ENCODE measurements at places on chromosomes 2 and 18.

DNA sequence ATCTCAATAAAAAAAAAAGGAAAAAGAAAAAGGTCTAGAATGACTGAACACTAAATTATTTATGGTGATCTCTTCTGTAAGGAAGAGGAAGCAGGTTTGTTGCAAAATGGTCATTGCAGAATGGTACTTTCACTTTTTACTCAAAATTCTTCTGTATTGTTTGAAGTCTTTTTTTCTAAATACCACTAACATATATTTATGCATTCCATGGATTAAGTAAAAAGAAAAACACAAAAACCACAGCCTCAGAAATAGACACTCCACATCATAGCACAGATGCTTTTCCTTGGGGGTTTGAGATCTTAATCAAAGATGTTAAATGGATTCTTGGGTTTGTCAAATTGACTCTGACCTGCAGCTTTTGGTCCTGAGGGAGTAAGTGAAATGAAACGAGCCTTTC lies 47.4 kb downstream of the RHOB start:
- DNase-seq: no peak

GRCh38 chr2:189298038-189298437 lies 118.5 kb upstream of the COL5A2 start:
- no peak for DNase-seq

DNA sequence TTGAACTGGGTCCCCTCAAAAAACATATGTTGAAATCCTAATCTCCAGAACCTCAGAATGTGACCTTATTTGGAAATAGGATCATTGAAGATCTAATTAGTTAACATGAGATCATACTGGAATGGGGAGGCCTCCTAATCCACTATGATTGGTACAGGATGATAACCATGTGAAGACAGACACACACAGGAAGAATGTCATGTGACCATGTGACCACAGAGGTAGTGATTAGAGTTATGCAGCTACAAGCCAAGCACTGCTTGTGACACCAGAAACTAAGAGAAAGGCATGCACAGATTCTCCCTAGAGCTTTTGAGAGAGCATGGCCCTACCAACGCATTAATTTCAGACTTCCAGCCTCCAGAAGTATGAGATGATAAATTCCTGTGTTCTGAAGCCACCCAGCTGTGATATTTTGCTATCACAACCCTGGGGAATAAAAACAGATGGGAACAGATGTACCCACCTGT lies 47.0 kb upstream of the TGIF1 start:
- no peak for DNase-seq

DNA sequence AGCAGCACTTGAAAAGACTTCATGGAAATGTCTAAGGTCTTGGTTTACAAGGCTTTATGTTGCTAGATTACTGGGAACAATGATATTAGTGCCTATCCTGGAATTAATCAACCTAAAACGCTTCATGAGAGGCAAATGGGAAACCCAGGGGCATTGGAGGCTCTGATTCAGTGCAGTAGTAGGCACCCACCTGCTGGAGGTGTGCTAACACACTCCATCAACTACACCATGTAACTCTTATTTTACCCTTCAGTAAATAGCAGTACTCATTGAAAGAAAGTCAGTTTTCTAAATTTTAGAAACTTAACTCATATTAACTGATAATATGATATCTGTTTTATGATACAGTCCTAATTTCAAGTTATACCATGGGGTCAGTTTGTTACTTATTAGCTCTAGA lies 17.4 kb upstream of the HNRNPA3 start:
- peak; percentile 30 for DNase-seq

GRCh38 chr2:44839771-44840502 lies 101.6 kb upstream of the SIX3 start:
- no peak for DNase-seq

GRCh38 chr2:197108758-197109157 lies 182.3 kb upstream of the PGAP1 start:
- no peak for DNase-seq

DNA sequence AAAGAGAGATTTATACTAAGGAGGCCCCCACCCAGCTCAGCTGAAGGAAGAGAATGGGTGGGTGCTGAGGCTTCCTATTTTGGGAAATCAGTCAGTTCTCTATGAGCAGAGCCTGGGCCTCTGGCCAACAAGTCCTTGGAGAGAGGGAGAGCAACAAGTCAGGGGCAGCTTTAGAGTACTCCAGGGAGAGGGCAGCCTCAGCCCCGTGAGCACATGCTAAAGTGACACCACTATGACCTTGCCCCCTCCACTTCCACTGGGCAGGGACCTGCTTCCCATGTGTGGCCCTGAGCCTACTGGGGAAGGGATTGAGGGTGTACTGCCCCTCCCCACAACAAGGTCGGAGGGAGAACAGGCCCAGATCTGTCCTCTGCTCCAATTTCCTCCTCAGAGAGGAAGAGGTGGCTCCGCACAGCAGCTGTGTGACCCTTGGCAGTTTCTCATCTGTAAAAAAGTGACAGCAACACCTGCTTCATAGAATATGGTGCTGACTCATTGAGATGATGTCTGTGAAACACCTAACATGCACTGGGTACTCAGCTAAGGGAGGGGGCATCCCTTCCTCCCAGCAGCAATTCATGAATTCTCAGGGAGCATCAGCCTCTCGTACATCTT lies 72.9 kb downstream of the CLHC1 start:
- DNase-seq: no peak

DNA sequence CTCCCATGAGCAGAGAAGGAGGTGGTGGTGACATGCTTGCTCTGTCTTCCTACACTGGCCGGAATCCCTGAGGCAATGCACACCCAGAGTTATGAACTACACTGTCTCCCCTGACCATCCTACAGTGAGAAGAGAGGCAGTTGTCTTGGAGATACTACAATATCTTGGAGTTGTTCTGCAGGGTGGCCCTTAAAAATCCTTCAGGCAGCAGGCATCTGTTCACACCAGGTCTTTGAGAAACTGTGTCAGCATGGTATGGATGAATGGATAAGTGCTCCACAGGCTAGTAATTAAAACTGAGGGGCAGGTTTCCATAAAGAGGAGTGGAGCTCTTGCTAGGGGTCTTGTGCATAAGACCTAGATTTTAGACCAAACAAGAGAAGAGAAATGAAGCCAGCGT lies 223.7 kb upstream of the COPS8 start:
- DNase-seq: no peak

DNA sequence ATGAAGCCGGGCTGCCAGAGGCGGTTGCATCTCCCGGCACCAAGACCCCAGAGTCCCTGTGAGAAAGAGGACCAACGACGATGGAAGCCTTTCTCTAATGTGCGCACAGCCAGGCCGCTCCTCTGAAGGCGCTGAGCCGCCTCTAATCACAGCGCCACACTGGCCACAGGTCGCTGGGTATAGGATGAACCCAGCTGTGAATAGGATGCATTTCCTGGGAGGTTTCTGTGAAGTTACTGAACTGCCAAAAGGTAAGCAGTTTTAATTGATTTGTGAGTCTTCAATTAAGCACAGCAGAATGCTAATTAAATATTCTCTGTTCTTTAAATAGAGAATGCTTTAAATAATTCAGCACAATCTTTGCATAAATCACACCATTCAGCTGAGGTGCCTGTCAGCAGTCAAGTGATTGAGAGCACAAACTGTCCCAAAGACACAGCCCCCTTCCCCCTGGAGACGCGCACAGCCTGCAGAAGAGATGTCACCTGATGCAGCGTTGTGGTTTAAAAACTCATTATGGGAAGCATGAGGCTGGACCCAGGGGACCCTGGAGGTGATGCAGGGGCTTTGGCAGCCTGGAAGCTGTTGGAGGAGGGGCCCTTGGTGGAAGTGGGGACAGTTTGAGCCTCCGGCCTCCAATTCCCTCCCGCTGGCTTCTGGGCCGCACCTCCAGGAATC lies 98.1 kb downstream of the RTP5 start:
- no peak for DNase-seq

DNA sequence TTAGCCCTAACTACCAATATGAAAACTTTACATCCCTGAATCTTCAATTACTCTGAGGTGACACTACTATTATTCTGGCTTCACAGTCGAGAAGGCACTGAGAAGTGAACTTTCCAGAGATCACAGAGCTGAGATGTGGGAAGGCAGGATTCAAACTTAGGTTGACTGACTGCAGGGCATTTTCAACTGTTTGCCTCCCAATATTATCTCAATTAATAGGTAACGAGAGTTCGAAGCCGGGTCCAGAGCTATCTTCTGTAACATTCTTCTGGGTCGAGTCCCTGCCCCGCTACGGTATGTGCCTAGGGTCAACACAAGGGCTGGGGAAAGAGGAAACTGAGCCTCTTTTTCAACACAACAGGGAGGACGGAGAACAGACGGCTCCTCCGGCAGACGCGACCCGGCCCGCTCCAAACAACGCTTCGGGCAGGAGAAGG lies 740 bp downstream of the CHMP3 start:
- DNase-seq: no peak

DNA sequence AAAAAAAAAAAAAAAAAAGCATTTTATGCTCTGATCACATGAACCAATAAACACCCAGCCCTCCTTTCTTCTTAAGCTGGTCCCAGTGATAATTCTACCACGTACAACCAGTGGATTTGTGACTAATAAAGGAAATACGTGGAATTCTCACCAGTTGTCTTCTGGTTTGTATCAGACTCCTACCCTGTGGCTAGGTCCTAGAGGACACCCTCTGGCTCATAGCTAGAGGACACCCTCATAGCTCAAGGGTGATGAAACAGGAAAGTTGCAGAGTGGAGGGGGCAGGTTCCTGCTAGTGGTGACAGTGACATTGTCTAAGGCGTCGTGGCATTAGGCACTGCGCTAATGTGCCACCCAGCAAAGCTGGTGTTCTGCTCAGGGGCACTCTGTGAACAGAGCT lies 167.8 kb downstream of the BCL11A start:
- DNase-seq: no peak

DNA sequence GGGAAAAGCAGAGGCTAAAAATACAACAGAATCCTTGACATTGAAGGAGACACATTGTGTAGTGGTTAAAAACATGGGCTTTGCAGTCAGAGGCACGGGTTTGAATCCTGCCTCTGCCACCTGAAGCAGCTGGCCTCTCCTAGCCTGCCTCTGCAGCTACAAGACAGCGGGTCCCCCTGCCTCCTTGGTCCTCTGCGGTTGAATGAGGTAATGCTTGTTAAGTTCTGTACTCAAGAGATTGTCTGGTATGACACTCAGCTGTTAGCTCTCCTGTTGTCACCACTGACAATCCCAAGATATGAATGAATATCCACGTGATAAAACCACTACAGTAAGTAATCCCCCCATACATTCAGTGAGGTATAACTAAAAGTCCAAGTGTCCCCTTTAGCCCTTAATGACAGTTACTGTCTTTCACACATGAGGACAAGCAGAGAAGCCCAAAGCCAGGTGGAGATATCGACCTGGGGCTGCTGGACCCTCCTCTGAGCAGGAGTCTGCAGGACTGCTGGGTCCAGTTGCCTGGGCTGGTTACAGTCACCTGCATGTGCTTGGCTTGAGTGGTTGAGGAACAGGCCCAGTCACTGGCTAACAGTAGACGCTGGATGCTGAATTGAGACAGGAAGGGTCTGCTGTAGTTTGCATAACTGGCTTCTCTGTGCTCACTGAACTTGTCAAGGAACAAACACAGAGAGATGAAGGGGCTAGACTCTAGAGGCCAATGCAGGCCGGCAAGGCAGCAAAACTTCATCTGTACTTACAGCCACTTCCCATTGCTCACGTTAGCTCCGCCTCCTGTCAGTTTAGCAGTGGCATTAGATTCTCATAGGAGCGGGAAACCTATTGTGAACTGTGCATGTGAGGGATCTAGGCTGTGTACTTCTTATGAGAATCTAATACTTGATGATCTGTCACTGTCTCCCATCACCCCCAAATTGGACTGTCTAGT lies 85.5 kb downstream of the TGFA start:
- DNase-seq: no peak
